Activated CD4-positive, alpha-beta T cell treated with anti-CD3 and anti-CD28 coated beads, Interleukin-2, amount 50 U/mL, for 48 hours (primary cell): ENCODE measurements at places on chromosomes 11 and 22.

GRCh38 chr11:126489836-126490660 is 134.6 kb downstream of the ST3GAL4 start:
- DNase-seq: no peak

DNA sequence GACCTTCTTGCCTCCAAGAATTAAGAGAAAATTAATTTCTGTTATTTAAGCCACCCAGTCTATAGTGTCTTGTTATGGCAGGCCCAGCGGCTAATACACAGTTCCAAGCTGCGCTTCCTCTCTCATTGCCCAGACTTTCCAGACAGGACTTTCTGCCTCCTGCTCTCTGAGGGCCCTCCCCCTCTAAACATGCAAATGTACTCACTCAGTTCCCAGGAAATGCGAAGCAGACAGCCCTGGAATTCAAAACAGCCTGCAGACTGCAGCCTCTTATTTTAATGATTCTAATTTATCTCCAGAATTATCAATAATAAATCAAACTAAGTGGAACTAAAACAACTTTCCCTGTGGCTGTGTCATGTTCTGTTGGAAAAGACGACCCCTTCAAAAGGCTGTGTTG is 115.5 kb upstream of the ISX start:
- DNase-seq: no peak

- no peak for DNase-seq
These were observed 932.8 kb downstream of the BRD1 start for GRCh38 chr22:48894804-48895250.

GRCh38 chr22:27880778-27881394 is 38.2 kb downstream of the PITPNB start:
- DNase-seq: no peak

GRCh38 chr22:27032091-27032761 is 374.8 kb downstream of the MIAT start:
- no peak for DNase-seq

- DNase-seq: no peak
These were observed 42.6 kb upstream of the MPEG1 start for GRCh38 chr11:59255281-59255680.

GRCh38 chr22:44439356-44440223 is 58.4 kb downstream of the RTL6 start:
- DNase-seq: no peak

- peak; percentile 29 for DNase-seq
These were observed 311 bp downstream of the APBB1 start for GRCh38 chr11:6418557-6419008.

DNA sequence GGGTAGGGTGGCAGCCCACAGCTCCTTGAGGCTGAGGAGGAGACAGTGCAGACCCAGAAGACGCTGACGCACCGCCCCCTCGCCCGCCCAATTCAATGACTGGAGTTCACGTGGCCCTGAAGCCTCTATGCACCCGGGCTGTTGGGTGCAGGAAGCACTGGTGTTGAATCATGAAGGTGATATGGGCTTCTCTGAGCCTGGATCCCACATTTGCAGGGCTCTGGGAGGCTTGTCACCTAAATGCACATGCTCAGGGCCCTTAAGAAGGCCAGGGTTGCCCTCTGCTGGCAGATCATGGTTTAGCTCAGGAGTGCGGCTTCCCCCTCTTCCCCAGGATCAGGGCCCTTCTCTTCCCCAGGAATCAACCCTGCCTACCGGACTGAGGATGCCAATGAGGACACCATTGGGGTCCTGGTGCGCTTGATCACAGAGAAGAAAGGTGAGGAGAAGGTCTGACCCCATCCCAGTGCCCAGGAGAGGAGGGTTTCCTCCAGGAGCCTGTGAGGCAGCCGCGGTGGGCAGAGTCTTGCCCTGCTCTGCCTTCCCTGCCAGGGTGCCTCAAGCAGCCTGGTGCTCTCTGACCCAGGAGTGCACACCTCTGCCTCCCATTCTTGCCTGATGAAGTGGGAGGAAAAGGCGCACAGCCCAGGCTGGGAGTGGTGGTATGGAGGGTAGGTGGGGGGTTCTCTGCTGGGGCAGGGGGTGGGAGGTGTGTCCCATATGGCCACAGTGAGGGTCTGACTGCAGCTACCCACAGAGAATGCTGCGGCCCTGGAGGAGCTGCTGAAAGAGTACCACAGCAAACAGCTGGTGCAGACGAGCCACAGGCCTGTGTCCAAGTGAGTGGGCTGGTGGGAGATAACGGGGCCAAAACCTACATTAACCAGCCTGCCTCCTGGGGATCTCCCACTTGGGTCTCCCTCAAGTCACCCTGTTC is 17.5 kb downstream of the RELT start:
- DNase-seq: peak; percentile 72

- DNase-seq: no peak
These were observed 5.2 kb upstream of the BID start for GRCh38 chr22:17779286-17780115.

DNA sequence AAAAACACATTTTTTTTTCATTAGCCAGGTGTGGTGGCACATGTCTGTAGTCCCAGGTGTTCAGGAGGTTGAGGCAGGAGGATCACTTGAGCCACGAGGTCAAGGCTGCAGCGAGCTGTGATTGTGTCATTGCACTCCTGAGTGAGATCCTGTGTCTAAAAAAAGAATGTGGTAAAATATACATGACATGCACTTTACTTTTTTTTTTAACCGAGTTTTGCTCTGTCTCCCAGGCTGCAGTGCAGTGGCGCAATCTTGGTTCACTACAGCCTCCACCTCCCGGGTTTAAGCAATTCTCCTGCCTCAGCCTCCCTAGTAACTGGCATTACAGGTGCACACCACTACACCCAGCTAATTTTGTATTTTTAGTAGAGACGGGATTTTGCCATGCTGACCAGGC is 22.5 kb upstream of the CLDN5 start:
- no peak for DNase-seq

GRCh38 chr11:43419460-43419859 is 60.7 kb downstream of the TTC17 start:
- DNase-seq: peak; percentile 34

DNA sequence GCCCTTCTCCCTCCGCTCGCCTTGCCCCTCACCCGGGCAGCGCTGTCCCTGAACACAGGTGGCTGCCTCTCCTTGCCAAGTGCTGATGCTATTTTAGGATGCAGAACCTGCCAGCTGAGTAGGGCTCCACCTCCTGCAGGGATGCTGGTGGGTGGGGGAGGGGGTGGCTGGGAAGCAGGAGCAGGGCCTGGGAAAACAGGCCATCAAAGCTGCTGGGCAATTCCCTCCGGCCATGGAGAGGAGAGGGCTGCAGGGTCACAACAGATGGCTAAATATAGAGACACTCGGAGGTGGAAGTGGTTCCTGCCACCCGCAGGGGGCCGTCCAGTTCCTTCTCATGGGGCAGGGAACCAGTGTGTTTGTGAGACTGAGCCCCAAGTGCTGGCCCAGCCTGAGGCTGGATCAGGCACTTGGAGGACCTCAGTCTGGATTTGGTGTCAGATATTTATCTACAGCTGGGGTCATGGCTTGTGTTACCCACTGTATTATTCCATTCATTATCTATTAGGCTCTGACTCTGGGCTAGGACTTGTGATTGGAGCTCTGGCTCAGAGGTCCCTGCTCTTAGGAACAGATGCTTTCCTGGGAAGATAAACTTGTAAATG is 59.6 kb downstream of the LRRC32 start:
- DNase-seq: no peak

- DNase-seq: no peak
These were observed 3.0 kb downstream of the SHANK3 start for GRCh38 chr22:50675553-50676179.

DNA sequence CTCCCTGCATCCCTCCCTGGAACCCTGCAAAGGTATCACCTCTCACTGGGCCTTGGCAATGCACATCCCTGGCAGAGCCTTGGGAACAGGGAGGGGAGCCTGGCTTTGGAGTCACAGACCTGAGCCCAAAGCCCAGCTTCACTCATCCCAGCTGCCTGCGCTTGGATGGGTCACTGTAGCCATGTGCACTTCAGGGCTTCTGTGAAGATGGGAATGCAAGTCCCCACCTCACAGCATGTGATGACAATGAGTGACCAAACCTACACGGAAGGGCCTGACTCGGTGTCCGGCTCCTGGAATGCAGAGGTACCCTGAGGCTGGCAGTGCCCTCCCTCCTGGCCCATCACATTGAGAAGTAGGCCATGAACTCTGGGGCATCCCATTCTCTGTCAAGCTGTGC is 22.8 kb upstream of the BAIAP2L2 start:
- DNase-seq: no peak

DNA sequence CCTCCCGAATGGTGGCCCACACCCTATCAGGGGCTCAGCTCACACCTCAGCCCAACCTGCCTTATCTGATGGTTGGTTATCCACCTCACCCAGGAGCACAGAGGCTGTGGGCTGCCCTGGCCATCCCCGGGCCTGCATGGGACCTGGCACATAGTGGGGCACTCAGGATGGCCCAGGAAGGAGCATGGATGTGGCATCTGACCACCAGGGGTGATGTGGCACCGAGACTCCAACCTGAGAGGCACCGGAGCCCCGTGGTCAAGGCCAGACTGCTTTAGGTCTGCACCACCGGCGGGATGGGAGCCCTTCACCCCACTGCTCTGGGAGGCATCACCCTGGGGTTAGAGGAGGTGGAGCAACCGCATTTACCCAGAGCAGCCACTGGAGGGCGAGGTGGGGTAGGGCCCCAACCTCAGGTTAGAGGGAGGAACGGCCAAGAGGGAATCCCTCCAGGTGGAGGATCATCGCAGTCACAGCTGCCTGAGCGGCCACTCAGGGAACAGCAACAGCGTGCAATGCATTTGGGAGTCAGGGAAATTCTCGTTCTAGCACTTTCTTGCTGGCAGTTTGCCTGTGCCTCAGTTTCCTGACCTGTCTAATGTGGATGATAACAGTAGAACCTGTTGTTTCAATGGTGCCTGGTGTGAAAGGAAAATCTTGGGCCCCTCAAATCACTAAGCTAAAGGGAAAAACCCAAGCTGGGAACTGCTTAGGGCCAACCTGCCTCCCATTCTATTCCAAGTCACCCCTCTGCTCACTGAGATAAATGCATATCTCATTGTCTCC is 52.9 kb upstream of the CARS1 start:
- peak; percentile 56 for DNase-seq

- no peak for DNase-seq
These were observed 198.7 kb downstream of the DDX10 start for GRCh38 chr11:108863528-108863927.

- no peak for DNase-seq
These were observed 227.8 kb downstream of the ETS1 start for GRCh38 chr11:128359515-128359914.

- no peak for DNase-seq
These were observed 196.4 kb upstream of the PITPNB start for GRCh38 chr22:28115426-28115825.

- no peak for DNase-seq
These were observed 72.1 kb downstream of the RNF169 start for GRCh38 chr11:74820763-74821162.

DNA sequence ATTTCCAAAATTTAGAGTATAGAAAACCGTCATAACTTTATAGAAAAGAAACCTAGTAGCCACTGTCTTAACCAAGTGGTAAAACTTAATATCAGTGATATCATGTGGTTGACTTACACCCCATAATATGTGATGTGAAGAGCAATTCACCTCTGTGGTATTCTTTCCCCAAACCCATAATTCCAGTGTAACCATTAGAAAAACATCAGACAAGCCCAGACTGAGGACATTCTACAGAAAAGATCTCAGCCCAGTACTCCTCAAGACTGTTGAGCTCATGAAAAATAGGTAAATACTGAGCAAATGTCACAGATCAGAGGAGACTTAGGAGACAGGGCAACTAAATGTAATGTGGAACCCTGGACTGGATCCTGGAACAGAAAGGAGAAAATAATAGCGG is 134.6 kb downstream of the PGR start:
- DNase-seq: no peak

DNA sequence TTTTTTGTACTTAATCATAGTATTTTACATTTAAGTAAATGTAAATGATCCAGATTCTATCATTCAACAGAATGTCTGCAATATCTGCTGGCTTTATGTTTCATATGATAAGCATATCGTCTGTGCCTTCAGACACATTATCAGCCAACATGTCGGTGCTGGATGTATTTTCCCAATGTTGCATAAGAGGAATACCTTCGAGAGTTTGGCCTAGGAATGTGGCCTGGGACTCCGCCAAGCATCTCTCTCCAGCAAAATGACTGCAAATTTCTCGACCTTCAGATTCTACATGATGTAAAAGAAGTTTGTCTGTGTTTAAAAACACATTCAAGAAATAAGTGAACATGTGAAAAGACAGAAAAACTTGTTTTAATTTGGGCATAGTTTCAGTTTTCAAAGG is 6.9 kb downstream of the BDNF start:
- DNase-seq: no peak

DNA sequence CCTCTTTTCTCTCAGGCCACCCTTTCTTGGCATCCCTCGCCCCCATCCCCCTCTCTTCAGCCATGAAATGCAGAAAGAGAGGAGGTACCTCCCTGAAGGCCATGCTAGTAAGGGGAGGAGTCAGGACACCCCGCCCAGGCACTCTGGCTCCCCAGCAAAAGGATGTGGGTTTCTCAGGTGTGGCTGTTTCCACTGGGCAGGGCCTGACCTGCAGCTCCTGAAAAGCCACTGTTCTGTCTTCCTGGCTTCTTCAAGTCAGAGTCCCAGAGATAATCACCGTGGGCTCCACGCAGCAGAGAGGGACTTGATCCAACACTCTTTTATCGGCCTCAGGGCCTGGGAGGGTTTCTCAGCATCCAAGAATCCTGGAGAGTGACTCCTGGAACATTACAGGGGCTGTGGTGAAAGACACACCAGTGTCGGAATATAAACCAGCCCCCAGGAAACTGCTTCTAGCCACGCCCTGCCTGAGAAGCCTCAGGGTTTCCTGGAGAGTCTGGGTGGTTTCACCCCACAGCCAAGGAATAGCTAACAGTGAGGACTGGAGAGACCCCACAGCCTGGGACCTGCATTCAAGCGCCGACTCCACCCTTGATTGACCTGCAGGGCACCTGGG is 45.7 kb upstream of the TSPAN18 start:
- DNase-seq: peak; percentile 56

GRCh38 chr11:118640332-118641154 is 33.1 kb downstream of the PHLDB1 start:
- no peak for DNase-seq

DNA sequence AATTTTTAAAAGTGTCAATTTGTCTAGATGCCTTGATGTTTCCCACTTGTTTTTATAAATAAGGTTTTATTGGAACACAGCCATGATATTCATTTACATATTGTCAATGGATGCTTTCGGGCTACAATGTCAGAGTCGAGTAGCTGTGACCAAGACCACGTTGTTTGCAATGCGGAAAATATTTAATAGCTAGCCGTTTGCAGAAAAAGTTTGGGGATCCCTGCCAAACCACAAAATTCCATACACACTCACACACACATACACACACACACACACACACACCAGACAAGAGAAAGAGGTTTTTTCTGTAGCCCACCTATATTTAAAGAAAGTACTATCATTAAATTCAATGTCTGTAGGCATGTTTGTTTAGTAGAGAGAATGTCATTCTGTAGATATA is 58.3 kb downstream of the TYR start:
- no peak for DNase-seq

GRCh38 chr11:110897035-110897434 is 184.8 kb upstream of the ARHGAP20 start:
- no peak for DNase-seq

DNA sequence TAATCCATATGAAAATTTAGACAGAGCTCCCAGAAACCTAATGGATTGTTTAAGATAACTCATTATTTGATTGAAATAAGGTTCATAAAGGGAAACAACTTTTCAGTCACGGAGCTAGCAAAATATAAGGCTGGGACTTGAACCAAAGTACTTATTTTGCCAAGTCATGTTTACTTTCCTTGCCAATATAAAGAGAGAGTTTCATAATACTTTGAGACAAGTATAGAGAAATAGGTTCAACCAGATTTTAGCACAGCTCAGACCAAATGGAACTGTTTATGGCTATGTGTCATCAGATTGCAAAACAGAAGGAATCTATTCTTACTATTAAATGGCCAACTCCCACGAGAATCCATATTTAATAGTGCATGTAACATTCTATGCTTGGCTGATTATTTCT is 1517.5 kb upstream of the TENM4 start:
- no peak for DNase-seq
